G401 (cell line): ENCODE measurements at places on chromosomes 4 and X.
A peak's percentile ranks its signal among the peaks of the same experiment; 100 is the strongest.

DNA sequence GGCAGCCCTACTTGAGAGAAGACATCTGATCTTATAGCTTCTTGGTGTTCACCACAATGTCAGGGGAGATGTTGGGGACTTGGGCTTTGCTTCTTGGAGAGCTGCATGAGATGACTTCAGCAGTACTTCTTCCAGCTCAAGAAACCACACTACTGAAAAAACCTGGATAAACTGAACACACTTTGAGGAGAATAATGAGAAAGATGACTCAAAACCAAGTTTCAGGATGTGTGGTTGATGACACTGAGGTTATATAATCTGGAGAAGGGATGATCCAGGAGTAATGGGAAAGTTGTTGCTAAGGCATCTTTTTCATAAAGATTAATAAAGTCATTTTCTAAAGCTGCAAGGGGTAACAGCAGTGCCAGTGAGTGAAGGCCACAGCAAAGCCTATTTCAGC is 58.4 kb upstream of the PNPLA4 start:
- no peak for DNase-seq

DNA sequence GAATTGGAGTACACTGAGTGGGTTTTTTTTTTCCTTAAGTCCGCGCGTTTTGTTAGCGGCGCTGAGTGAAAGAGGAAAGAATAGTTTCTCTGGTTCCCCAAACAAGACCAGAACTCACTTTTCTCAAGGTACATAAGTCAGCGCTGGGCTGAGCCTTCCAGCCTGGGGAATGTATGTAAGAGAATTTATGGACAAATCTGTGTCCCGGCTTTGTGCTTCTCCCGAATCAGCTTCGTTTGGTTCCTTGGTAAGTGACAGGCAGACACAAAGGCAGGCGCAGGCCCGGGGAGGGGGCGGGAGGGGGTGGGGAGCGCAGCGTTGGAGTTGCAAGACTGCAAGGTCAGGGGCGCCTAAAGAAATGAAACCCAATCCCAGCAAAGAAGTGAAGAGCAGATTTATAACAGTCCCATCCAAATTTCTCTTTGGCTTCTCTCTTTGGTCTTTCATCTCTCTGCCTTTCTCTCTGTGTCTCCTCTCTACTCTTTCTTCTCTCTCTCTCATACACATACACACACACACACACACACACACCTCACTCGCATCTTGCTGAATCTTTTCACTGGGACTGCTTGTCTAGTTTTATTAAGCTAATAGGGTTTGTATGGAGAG is 981 bp downstream of the TET2 start:
- peak; percentile 54 for DNase-seq

DNA sequence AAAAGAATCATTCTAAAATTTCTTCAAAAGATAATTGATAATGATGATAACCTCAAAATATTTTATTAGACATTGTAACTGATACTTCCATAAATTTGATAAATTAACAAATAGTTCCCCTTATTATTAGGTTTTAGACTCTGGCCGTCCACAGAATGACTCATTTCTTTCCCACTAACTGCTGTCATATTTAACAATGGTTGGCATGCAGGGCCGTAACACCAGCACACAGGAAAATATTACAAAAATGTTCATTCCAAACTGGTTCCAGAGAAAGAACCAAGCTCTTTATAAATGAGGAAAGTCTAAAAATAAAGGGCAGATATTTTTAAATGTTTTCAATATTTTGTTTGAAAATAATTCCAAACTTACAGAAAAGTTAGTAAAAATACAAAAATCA is 28.2 kb downstream of the WDFY3 start:
- no peak for DNase-seq

GRCh38 chrX:130216320-130216719 is 44.6 kb downstream of the RAB33A start:
- DNase-seq = no peak

GRCh38 chr4:21845663-21846062 is 102.9 kb downstream of the KCNIP4 start:
- DNase-seq = no peak
